Activated T-cell treated with anti-CD3 and anti-CD28 coated beads, Interleukin-2, amount 50 U/mL, for 24 hours (primary cell): ENCODE measurements at places on chromosomes 11 and 22.

DNA sequence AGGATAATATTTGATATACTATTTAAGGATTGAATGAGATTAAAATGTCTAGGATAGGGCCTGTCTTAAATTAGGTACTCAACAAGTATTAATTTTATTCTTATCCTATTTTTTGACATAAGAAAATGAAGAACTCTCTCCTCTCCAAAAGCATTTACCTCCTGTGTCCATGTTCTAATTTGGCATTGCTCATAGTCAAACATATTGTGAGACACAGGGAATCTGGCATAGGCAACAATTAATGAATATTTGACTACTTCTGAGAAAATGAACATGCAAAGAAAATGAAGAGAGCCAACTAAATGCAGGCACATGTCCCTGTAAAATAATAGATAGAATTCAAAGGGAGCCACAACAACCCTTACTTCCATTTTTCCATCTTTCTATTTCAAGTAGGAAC is 198.5 kb upstream of the C11orf87 start:
- DNase-seq = no peak

DNA sequence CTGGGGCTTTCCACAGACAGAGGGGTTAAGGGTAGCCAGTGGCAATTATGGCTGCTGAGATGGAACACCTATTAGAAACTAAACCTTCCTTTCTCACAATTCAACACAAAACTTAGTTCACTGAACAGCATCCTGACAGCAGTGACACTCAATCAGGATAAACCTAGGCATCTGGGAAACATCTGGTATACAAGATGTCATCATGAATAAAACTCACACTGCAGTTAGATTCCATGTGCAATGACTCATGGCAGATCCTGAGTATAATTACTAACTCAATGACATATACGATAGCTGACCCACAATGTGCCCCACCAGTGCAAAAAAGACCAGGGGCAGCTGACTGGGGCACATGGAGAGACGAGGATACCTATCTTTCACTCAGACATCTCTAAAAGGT is 17.7 kb downstream of the RBFOX2 start:
- DNase-seq = no peak

DNA sequence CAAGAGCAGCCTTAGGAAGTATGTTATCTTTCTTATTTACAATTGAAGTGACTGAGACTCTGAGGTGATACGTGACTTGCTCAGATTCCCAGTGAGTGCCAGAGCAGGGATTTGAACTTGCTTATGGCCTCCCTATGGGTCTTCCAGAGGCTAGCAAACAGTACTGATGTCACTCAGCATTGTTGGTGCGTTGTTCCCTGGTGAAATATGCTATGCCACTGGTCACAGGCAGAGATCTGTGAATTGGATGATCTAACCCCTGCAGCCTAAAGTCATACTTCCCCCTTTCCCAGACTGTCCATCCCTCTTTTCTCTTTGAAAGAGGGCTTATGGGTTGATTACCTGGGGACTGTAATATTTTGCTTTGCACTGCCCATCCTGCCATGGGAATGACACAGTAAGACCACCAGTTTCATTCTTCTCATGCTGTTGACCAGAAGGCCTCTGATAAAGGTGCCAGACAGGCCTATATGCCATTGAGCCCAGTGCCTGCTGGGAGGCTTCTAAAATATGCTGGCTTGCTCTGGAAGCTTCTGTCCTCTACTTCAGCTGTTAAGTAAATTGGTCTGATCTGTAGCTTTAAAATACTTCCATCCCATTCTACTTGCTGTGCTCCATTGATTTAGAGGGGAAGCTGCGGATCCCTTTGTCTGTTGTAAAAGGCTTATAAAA is 152.2 kb upstream of the E2F8 start:
- no peak for DNase-seq

DNA sequence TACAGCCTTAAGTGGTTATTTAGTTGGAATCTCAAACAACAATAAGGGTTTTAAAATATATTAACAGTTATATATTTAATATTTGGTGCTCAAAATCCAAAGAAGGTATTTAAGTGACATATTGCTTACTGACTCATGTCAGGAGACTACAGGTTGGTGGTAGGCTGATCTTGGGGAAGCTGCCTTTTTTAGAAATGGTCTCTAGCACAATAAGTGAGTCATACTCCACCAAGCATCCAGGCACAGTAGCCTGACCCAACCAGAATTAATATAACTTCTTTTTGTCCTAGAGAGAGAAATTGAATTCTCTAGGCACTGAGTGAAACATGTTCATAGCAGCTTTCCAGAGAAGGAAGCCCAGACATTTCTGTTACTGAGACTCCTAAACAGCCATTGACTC is 868.5 kb upstream of the TENM4 start:
- DNase-seq = no peak

DNA sequence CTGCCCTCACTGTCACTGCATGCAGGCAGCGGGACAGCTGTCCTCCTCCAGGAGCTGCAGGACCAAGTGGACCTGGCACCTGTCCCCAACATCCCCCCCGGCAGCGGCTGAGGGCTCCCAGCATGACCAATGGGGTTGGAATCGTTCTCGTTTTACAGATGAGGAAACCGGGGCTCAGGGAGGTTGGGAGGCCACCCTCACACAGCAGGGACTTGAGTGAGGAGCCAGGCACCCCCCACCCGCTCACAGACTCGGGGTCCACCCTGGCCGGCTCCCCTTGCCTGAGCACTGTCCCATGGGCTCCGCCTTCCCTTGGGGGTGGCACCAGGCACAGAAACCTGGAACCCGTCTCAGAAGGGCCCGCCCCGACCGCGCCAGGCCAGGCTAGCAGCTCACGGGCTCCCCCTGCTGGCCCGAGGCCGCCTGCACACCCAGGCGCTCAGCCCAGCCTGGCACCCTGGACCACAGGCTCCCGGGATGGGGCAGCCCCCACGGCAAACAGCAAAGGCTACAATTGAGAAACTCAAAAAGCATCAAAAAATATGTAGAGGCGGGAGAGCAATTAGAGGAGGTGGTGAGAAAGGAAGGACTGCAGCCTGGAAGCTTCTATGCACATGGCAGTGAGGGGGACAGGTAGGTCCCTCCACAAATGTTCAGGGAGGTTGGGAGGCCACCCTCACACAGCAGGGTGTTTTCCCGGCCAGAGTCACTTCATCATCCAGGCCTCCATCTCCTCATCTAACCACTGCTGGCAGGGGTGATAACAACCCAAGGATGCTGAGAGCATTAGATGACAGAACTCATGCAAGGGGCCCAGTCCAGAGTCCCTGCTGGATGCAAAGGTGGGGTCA is 12.8 kb downstream of the MACROD1 start:
- peak; percentile 87 for DNase-seq
